Cerebellum (tissue), 4 donors: ENCODE measurements at places on chromosomes 4 and X. TPM values are rescaled to one million over a fixed set of nuclear protein-coding genes. Genes with fewer than 3 reads are reported as not detected.

The FATE1 gene
- total RNA-seq, result not detected

The NDP gene
- 18.7 TPM for total RNA-seq

The POU3F4 gene
- total RNA-seq, result 6.8 TPM

The GPRIN3 gene
- total RNA-seq, result 36.8 TPM

The TIMM8A gene
- 7.3 TPM for total RNA-seq

The TENM3 gene
- total RNA-seq, result 163 TPM

The GAGE12E gene
- not detected for total RNA-seq

The HHIP gene
- total RNA-seq, result 10.6 TPM

The ADH4 gene
- total RNA-seq, result not detected

The DCLK2 gene
- total RNA-seq, result 145 TPM

The GSPT2 gene
- 12.7 TPM for total RNA-seq

The C4orf54 gene
- total RNA-seq, result not detected

The CC2D2A gene
- total RNA-seq, result 27.2 TPM

The SCML1 gene
- total RNA-seq, result 8.2 TPM

The STK32B gene
- total RNA-seq, result 19.1 TPM

The STARD8 gene
- 3.7 TPM for total RNA-seq

The MAGEC2 gene
- total RNA-seq, result not detected

The KIF4A gene
- 5.7 TPM for total RNA-seq

The EDA gene
- 4.8 TPM for total RNA-seq

The JAKMIP1 gene
- 10.7 TPM for total RNA-seq

The KCNE5 gene
- 4.6 TPM for total RNA-seq

The PCDH7 gene
- total RNA-seq, result 92.5 TPM

The GSX2 gene
- not detected for total RNA-seq

The FGG gene
- total RNA-seq, result 0.64 TPM

The F11 gene
- not detected for total RNA-seq

The GRXCR1 gene
- not detected for total RNA-seq

The RTL5 gene
- 5.2 TPM for total RNA-seq

The ARL9 gene
- 3.2 TPM for total RNA-seq
